Camera-type eye (tissue), 1 donor: ENCODE measurements at places on chromosomes 12 and 14. TPM values are rescaled to one million over a fixed set of nuclear protein-coding genes. Genes with fewer than 3 reads are reported as not detected.

Gene PMEL
- total RNA-seq: 363 TPM

Gene ABCC9
- total RNA-seq: 44.8 TPM

Gene SNW1
- 69.9 TPM for total RNA-seq

Gene MDM1
- total RNA-seq: 47.8 TPM

Gene UBE2N
- 42.6 TPM for total RNA-seq

Gene NOS1
- 2.0 TPM for total RNA-seq

Gene P2RX7
- total RNA-seq: 4.0 TPM

Gene LIN7A
- total RNA-seq: 35.1 TPM

Gene LAG3
- 0.60 TPM for total RNA-seq

Gene KLHDC1
- total RNA-seq: 14.6 TPM

Gene CALM1
- 271 TPM for total RNA-seq

Gene NXPH4
- 23.4 TPM for total RNA-seq

Gene SELPLG
- 2.9 TPM for total RNA-seq

Gene TSPAN31
- 59.1 TPM for total RNA-seq

Gene PTPRQ
- 21.9 TPM for total RNA-seq

Gene G2E3
- total RNA-seq: 54.6 TPM

Gene KRT86
- not detected for total RNA-seq

Gene SLC6A13
- total RNA-seq: 37.5 TPM

Gene DLGAP5
- 10.7 TPM for total RNA-seq

Gene KCTD10
- total RNA-seq: 59.8 TPM

Gene MYF5
- 4.5 TPM for total RNA-seq

Gene ACAD10
- 37.1 TPM for total RNA-seq

Gene CFL2
- total RNA-seq: 141 TPM

Gene PRB2
- not detected for total RNA-seq

Gene ESR2
- total RNA-seq: 0.88 TPM

Gene RERG
- total RNA-seq: 23.4 TPM

Gene SUPT16H
- total RNA-seq: 90.2 TPM

Gene PAX9
- total RNA-seq: 0.38 TPM

Gene PGF
- total RNA-seq: 11.8 TPM

Gene ANKS1B
- total RNA-seq: 83.8 TPM

Gene CNTN1
- 159 TPM for total RNA-seq

Gene AKT1
- total RNA-seq: 122 TPM

Gene TUNAR
- total RNA-seq: 6.1 TPM

Gene SRRM4
- total RNA-seq: 21.8 TPM

Gene AICDA
- total RNA-seq: 0.66 TPM

Gene TPPP2
- not detected for total RNA-seq

Gene WASHC3
- 45.9 TPM for total RNA-seq

Gene PLEKHG3
- total RNA-seq: 47.5 TPM

Gene RASSF8
- total RNA-seq: 113 TPM

Gene SERPINA1
- 6.8 TPM for total RNA-seq

Gene SYCP3
- not detected for total RNA-seq

Gene ERBB3
- total RNA-seq: 28.4 TPM

Gene TAS2R9
- not detected for total RNA-seq

Gene MMP14
- total RNA-seq: 148 TPM

Gene RXYLT1
- 18.9 TPM for total RNA-seq

Gene SLC38A4
- 0.88 TPM for total RNA-seq

Gene GALNT16
- total RNA-seq: 20.3 TPM

Gene ATF7
- total RNA-seq: 26.3 TPM

Gene PPP1R36
- total RNA-seq: 1.5 TPM

Gene B4GALNT3
- 6.8 TPM for total RNA-seq

Gene IL26
- not detected for total RNA-seq

Gene TC2N
- 12.0 TPM for total RNA-seq

Gene PDZRN4
- 5.2 TPM for total RNA-seq

Gene ARHGEF25
- 53.5 TPM for total RNA-seq
